ENCODE measurements at places on chromosomes 11 and 22.

GRCh38 chr11:61967924-61968757 lies 707 bp upstream of the FTH1 start:
- DNase-seq: peak; percentile 43

GRCh38 chr11:121241343-121242211 lies 51.0 kb upstream of the SC5D start:
- DNase-seq: no peak

DNA sequence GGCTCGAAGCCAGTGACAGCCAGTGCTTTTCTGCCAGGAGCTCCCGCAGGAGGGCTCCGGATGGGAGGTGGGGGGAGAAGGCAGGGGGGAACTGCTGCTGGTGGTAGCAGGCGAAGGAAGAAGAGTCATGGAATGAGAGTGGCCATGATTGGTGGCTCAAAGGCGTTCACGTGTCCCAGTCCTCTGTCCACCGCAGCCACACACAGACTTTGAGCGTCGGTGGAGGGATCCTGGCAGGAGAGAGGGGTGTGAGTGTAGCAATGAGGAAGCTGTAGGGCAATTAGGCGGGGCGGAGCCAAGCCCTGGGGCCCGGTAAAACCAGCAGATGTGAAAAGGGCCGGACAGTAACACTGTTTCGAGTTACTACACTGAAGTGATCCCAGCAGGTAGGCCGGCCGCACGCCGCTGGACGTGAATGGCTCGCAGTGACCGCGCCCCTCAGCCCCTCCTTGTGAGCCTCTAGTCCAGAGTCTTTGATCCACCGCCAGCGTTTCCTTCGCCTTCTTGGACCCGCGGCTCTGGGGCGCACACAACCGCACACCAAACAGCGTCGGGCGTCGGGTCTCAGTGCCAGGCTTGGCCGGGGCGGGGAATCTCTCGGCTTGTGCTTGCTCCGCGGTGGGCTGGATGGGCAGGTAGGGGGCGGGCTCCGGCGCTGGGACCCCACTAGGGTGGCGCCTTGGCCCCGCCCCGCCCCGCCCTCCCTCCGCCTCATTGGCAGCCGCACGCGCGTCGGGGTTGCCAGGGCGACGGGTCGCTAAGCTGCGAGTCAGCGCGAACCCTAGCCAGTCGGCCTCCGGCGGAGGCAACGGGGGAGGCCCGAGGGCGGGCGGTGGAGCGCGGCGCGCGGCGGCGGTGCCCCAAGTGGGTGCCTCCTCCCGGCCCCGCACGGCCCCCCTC lies at the start of gene LRRC10B:
TSS of gene LRRC10B (plus strand) at position 788 of the 900 bp plus-strand sequence. CDS start 250 bp downstream, outside the sequence.
- DNase-seq: peak; percentile 40

GRCh38 chr11:62253999-62254542 lies 12.0 kb downstream of the SCGB1D2 start:
- no peak for DNase-seq

GRCh38 chr22:44871782-44872181 lies 119.4 kb downstream of the ARHGAP8 start:
- DNase-seq: no peak

DNA sequence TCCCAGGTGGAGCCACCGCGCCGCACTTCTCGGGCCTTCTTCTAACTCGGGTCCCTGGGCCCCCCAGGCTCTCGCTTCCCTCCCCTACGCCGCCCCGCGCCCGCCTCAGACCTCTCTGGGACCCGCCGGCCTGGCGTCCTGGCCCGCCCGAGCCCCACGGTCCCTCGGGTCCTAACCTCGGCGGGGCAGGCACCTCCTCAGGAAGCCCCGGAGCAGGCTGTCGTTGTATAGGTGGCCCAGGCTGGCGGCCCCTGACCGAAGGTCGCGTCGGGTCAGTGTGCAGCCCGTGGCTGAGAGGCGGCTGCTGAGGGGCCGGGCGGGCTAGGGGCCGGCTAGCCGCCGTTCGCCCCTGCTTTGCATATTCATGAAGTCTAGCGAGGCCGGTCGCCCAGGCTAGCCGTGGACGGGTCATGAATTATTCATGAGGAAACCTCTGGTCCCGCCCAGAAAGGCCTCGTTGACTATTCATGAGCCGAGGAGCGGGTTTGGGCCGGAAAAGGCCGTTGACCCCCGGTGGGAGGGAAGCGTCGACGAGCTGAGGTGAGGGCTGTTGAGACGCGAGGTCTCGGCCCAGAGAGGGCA lies at the start of gene HORMAD2:
TSS of gene HORMAD2 (plus strand) at position 513 of the 582 bp plus-strand sequence. CDS start 13,489 bp downstream, outside the sequence.
- DNase-seq: no peak

GRCh38 chr11:115996808-115997188 lies 492.6 kb upstream of the CADM1 start:
- no peak for DNase-seq

- DNase-seq: no peak
Measured at GRCh38 chr11:72788241-72788640, 5.6 kb downstream of the STARD10 start.

DNA sequence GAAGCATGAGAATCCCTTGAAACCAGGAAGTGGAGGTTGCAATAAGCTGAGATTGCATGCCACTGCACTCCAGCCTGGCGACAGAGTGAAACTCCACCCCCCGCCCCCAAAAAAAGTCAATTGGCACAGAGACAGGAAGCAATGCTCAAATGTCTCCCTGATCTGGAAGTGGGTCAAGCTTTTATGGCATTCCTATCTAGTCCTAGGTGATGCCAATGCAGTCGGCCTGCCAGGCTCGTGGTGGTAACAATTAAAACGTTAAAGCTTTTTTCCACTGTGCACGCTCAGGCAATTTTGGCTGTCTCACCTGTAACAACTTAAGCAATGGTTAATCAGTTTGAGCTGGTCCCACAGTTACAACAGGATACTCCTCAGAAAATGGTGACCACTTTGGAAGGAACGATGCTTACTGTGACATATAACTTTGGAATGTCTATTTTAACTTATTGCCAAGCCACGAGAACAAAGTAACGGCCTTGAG lies 18.9 kb upstream of the PISD start:
- no peak for DNase-seq

DNA sequence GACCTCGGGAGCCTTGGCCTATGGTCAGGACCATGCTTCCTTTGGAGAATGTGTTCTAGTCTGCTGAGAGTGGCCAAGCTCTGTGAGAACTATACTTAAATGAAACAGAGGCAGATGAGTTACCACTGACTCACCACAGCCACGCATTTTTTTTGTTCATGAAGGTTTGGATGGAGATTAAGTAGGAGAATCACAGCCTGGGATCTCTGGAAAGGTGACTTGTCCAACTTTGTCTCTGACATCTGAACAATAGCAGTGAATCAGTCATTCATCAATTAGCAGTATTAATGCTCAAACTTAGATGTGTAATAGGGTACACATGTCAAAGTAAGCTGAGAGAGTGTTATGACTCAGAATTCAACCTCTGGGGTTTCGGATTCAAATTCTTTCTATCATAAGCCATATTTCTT lies 100.7 kb upstream of the ANO3 start:
- DNase-seq: no peak

DNA sequence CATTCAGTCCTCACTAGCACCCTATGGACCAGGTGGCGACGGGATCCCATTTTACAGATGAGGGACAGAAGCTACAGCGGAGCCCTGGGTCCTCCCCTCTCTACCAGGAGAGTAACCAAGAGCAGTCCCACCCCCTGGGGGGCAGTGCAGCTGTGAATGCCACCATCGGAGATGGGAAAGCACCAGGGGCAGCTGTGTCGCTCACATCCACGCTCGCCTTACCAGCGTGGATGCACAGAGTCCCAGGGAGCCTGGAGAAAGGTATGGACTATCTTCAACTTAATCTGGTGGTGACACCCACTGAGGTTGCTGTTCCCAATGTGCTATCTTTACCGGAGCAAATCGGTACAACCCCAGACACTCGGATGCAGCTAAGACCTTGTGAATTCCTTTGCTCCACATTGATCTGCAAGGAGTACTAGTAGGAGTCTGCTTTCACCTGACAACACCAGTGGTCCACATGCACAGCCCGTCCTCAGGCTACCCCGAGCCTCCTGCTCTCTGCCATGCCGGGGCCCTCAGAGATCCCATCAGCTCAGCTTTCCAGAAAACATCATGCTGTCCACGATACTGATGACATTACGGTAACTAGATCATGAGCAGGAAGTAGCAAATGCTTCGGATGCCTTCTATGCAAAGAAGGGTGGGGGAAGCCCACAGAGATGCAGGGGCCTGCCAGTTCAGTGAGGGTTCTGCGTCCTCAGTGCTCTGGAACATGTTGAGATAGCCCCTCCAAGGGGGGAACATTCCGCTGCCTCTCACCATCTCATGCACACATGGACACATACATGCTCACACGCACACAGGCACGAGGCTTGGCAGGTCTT lies 126.0 kb downstream of the CTTN start:
- DNase-seq: no peak

DNA sequence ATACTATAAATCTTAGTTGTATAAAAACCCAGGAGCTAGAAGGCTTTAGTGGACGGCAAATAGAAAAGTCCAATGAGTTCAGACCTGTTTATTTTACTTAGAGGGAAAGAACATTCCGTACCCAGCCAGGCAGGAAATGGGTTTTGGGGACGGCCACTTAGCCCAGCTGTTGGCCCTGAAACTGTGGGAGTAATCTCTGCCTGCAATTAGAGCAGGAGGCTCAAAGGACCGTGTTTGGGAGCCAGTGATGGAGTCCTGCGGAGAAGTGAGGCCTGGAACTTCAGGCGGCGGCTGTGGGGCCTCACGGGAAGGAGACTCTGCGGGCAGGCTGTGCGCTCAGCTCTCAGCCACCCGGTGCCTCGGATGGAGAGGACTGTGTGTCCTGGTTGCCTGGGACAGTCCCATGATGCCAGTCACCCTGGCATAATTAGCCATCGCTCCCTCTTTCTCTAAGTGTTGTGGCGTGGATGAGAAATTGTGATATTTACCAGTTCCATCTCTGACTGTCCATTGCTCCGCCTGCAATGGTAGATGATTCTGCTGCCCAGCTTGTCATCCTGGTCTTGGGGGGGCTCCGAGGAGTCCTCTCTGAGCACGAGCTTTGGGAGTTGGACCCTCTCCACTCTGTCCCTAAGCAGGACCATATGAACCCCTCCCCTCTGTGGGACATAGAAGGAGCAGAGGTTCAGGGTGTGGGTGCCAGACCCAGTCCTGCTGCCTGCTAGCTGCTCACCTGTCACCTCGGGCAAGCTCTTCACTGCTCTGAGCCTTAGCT lies 530.3 kb downstream of the TBC1D22A start:
- no peak for DNase-seq
